ENCODE measurements at places on chromosomes 3 and 15.

- DNase-seq, result no peak
These were observed 74.7 kb upstream of the THBS1 start for GRCh38 chr15:39506146-39506545.

GRCh38 chr3:86785386-86785785 is 205.6 kb downstream of the VGLL3 start:
- no peak for DNase-seq

DNA sequence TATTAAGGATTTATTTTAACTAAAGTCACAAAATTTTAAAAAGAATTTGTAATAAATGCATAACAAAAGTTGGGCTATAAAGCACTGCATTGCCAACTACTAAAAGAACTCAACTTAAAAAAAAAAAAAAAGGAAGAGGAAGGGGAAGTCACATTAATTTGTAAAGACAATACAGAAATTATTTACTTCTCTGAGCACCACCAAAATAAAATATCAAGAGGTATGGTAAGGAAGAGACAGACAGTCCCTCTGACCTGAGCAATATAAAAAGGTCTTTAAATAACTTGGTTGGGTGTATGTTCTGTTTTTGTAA is 83.5 kb downstream of the UACA start:
- no peak for DNase-seq

- DNase-seq, result no peak
These were observed 782.2 kb upstream of the GOLIM4 start for GRCh38 chr3:168877899-168878298.

GRCh38 chr3:50819882-50820281 is 145.2 kb downstream of the DOCK3 start:
- DNase-seq, result no peak

DNA sequence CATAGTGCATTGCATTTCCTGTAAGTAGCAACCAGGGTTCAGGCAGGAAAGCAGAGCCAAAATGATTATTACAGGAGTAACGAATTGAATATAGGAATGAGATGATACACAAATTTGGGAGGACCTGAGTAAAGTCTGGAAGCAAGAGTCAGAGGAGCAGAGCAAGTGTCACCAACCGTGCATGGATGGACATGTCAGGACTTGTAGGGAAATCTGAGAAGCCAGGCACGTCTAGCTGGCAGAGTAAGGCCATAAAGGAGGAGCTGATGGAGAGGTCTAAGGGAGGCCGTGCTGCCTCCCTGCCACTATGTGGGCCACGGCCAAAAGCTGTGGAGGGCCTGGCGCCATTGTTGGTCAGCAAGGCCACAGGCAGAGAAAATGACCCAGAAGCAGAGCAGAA is 22.4 kb downstream of the GJD2 start:
- no peak for DNase-seq
